GM12878 (cell line): ENCODE measurements at places on chromosomes 3 and 15. TPM values are rescaled to one million over a fixed set of nuclear protein-coding genes. Genes with fewer than 3 reads are reported as not detected.

- DNase-seq, result no peak
Measured at GRCh38 chr3:115706311-115706829, 83.1 kb downstream of the GAP43 start.

GRCh38 chr3:169562988-169563774 is 100.3 kb downstream of the MECOM start:
- DNase-seq, result no peak

GRCh38 chr15:73654659-73655058 is 21.5 kb upstream of the NPTN start:
- DNase-seq, result no peak

DNA sequence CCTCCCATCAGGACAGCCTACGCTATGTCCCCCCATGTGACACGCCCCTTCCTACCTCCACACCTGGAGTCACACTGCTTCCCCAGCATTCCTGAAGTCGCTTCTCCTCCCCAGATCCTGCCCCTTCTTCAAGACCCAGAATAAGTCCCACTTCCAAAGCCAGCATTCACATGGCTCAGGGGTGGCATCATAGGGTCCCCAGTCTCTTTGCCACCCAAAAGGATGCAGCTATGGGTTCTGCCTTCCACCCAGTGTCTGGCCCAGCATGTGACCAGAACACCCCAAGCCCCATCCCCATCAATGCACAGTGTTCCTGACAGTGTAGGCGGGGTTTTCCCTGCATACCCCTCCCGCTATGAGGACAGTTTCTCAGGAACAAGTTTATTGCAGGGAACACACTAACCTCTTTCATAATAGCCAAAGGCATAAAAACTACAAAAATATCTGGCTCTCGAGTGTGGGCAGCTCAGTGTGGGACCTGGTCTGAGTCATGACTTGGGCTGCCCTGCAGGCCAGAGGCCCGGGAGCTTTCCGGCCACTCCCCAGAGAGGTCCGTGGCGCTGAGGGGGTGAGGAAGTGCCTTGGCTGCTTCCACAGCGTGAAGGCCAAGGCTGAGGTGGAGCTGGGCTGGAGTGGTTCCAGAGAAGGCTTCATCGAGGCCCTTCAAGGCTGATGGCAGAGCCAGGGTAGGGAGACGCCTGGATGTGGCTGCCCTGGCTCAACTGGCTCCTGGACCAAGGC is 5.8 kb downstream of the ISLR start:
- DNase-seq, result no peak

- no peak for DNase-seq
Measured at GRCh38 chr3:26984416-26985390, 362.1 kb downstream of the LRRC3B start.

GRCh38 chr3:18426597-18427193 is 1.6 kb upstream of the SATB1 start:
- no peak for DNase-seq

GRCh38 chr15:98802187-98802586 is 153.8 kb downstream of the IGF1R start:
- DNase-seq, result no peak

DNA sequence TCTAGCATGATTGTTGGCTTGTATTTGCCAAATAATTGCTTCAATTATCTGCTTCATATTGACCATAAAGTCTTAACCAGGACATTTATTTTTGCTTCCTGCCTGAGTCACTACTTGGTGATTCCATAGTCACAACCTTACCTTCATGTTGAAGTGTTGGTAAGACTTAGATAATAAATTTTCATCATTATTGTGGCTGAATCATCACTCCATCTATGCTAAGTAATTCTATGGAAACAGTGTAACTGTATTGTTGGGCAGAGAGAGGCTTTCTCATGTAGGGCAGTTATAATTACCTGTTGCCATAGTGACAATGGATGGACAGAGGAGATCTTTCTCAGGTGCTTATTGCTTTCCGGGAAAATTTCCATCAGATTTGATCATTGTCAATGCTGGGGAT is 330.7 kb upstream of the LRRC3B start:
- no peak for DNase-seq

DNA sequence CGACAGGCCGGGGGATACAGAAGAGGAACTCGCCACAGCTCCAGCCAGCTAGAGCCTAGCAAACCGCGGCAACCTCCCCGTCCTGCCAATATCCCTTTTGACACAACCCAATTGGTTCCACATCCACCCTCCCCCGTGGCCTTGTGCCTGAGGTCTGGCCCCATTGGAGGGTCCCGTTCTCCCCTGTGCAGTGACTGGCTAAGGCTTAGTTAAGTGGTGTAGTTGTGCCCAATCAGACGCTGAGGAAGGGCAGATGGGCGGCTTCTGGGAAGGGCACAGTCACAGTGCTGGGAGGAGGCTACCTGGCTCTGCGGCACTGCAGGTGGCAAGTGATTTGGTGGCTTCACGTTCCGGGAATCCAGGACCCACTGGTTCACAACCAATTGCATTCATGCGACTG is 78.6 kb downstream of the SNRK start:
- no peak for DNase-seq

DNA sequence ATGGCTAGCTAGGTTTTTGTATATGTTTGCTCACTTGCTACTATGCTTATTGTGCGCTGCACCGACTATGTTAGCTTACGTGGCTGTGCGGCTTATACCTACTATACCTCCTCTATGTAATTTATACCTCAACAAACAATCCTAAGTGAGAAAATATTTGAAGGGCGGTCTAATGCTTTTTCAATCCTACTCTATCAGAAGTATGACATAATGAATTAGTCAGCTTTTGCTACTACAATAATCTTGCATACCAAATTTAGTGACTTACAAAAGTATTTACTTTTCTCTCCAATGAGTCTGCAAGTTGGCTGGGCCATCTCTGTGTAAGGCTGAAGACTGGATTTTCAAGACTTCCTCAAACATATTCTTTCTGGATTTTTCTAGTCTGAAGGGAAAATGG is 391.2 kb upstream of the NECTIN3 start:
- no peak for DNase-seq

Gene LRRC58
- 17.9 and 19.7 TPM in 2 replicates for total RNA-seq

Gene C15orf62
- 0.24 and 0.56 TPM in 2 replicates for total RNA-seq

Gene GOLGA8S
- not detected in 2 replicates for total RNA-seq
